ENCODE measurements at places on chromosomes 2 and 18. TPM values are rescaled to one million over a fixed set of nuclear protein-coding genes. Genes with fewer than 3 reads are reported as not detected.

DNA sequence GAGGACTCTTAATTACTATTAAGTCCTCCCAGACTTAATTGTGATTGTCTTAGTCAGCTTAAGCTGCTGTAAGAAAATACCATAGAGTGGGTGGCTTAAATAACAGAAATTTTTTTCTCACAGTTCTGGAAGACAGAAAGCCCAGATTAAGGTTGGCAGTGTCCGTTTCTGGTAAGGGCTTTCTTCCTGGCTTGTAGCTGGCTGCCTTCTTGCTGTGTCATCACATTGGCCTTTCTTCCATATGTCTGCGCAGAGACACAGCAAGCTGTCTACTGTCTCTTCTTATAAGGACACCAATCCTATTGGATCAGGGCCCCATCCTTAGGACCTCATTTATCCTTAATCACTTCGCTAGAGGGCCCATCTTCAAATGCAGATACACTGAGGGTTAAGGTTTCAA lies 38.5 kb downstream of the ASXL3 start:
- no peak for DNase-seq

DNA sequence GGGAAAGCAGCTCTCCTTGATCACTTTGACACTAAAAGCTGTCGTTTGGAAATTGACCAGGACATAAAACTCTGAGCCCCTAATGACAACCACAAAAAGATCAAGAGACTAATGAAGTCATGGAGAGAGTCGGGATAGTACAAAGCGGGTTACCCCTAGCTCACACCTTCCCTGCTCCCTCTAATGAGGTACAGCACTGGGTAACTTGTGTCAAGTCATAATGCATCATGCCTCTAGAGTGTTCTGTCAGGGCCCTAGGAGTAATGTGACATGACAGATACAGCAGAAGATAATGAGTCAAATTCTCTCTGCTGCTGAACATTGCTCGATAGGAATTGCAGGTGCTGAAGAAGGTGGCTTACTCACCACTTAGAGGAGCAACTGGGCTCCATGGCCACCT lies 130.7 kb downstream of the AQP4 start:
- DNase-seq, result no peak

GRCh38 chr2:188395903-188396689 lies 104.4 kb downstream of the GULP1 start:
- no peak for DNase-seq

The FAP gene
- 1.8 TPM for total RNA-seq

The FSHR gene
- total RNA-seq, result not detected

DNA sequence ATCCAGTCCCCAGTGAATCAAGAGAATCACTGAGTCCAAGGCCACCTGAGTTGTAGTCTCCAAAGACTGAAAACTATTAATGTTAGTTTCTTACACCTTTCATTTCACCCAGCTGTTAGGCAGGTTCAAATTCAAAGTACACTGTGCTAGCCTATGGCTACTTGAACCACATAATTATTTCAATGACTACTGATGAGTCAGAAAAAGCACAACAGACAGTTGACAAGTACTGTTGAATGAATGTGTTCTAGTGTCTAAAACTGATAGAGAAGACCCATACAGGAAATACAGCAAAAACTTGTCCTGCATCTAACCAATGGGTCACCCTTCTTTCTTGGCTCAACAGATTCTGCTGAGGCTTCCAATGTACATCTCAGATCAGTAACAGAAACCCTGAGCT lies 160.9 kb downstream of the MYO5B start:
- no peak for DNase-seq

DNA sequence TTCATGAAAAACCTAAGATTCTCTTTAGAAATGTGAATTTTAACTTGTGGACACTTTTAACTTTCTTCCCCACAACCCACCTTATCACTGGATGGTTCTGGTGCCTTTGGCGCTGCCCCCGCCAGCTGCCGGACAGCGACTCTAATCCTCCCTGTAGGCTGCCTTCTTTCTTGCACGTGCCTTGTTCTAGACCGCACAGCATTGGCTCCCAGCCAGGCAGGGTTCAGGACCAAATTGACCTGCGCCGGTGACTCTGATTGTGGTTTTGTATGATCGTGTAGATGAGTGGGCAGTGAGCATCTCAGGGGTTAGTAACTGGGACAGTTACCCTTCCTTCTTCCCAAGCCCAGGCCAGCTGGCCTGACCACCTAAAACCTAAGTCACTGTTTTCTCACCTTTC lies 106.8 kb downstream of the ASAP2 start:
- DNase-seq, result no peak

The MBD5 gene
- total RNA-seq, result 12.3 TPM

- no peak for DNase-seq
Measured at GRCh38 chr2:201936817-201937216, 96.8 kb upstream of the FZD7 start.

The RAB6C gene
- not detected for total RNA-seq

DNA sequence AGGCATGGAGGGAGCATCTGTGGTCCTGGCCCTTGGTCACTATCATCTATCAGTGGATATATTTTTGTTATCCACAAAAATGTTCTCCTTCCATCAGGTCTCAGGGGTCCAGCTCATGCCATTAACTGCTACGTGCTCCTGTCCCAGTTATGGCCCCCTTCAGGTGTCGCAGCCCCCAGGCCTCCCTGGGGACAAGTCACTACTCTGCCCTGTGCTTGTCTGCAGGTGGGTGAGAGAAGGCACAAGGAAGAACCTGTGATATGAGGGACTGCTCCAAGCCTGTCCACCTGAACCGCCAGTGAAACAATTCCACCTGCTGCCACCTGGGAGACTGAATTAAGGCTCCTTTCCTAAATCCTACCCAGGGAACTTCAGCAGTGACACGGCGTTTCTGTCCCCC lies 229.6 kb upstream of the ID2 start:
- no peak for DNase-seq

The TRIM43 gene
- not detected for total RNA-seq

DNA sequence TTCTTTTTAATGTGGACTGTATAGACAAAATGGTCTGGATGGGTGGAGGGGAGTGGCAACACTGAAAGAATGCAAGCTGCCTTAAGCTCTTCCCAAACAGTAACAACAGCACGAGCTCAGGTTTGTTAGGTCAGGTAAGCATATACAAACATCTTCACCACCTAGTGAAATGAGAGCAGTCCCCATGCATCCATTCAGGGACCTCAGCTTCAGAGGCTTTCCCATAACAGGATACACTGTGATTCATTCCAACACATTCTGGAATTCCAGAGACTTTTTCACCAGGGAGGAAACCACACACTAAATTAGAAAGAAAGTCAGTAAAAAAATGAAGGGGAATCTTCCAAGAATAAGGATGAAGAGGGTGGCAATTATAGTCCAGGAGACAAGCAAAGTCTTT lies 50.4 kb upstream of the BZW1 start:
- DNase-seq, result peak; percentile 62

- peak; percentile 54 for DNase-seq
Measured at GRCh38 chr2:219178377-219179175, 501 bp downstream of the RETREG2 start.

- no peak for DNase-seq
Measured at GRCh38 chr2:112033600-112033999, 21.5 kb upstream of the TMEM87B start.

The SPDYA gene
- 0.56 TPM for total RNA-seq

Data from dermis blood vessel endothelial cell (primary cell).